Activated T-helper 1 cell treated with anti-CD3 and anti-CD28 coated beads, Interleukin-2, amount 50 U/mL, for 16 hours (primary cell): ENCODE measurements at places on chromosomes 4 and X.

GRCh38 chr4:113604955-113605354, 156.6 kb downstream of the CAMK2D start:
- DNase-seq = no peak

- DNase-seq = no peak
Observed at GRCh38 chr4:75699299-75699698, 25.1 kb upstream of the USO1 start.

DNA sequence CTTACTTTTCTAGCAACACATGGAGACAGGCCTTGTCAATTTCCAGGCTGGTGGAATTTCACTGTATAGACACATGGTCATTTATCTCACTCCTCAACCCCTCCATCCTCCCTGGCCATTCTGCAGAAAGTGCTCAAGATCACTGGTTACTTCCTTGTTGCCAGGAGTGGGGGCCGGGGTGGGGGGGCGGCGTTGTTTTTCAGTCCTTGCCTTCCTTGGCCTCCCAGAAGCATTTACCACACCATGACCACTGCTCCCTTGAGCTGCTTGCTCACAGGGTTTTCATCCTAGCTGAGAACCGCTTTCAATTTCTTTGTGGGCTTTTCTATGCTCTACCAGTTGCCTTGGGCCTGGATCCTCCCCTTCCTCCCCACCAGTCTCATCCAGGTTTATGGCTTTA, 14.1 kb upstream of the BCOR start:
- DNase-seq = no peak

- no peak for DNase-seq
Observed at GRCh38 chrX:64202808-64203325, 2.6 kb downstream of the AMER1 start.

- no peak for DNase-seq
Observed at GRCh38 chr4:68434277-68434676, 13.0 kb upstream of the TMPRSS11E start.

GRCh38 chr4:94595880-94596483, 144.2 kb downstream of the PDLIM5 start:
- DNase-seq = no peak

DNA sequence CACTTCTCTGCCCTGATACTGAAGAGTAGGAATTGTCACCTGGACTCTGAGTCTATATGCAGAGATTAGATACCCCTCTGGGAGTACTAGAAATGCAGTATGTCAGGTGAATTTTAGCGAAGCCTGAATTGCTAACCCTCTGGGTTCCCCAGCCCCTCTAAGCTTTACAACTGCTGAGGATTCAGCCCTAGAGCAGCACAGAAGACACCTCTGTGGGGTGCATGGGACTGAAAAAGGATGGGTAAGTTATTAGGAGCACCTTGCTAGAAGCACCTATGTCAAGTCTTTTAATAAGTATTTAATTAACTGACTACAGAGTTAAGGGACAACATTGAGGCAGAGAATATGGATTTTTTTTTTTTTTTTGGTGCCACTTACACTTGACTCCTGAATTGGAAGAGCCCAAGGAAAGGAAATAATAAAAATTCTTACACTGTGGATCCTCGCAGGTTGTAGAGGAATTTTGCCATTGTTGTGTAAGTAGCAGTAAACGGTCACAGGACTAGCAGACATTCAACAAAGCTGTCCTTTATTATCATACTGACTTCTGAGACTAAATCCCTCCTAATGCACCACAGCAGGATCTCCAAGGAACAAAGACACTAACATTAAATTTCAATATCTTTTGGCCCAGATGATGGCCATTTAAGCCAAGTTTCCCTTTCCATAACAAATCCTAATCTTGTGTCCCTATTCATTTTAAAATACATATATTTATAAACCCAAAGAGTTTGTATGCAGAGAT, 253.2 kb downstream of the ANKRD50 start:
- DNase-seq = no peak

GRCh38 chr4:88280228-88280795, 4.0 kb downstream of the PPM1K start:
- DNase-seq = no peak

DNA sequence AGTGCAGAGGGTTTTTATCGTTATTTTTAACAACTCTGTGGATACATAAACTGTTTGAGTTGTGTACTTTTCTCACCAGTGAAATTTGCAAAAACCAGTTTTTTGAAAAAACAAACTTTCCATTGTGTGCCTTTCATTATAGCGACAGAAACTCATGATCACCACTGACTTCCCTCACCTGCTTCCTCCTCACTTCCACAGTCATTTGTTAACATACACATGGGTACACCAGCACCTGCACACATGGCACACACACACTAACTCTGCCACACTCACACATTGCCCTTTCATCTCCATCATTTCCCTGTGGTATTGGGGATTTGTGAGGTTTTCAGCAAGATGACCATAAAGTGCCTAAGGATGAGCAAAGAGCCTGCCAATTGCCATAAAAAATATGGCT, 20.6 kb downstream of the CLDN22 start:
- DNase-seq = no peak
